Esophagus muscularis mucosa (tissue), 4 donors: ENCODE measurements at places on chromosomes 7 and 10. TPM values are rescaled to one million over a fixed set of nuclear protein-coding genes. Genes with fewer than 3 reads are reported as not detected.

DNA sequence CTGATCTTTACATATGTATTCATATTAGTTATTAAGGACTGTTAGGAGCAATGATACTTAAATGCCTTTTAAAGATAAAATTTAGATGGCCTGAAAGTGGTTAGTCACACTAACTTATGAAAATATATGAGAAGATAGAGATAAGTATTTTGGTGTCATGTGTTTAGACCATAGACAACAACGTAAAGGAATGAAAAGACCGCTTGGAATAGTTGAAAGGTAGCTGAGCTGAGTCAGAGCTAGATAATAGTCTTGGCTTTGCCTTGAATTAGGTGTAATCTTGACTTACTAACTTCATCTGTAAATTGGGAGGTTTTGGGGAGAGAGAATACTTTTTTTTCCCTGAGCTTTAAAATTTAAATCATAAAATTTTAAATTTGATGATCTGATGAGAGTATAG, 127.0 kb downstream of the LYZL1 start:
- H3K36me3 ChIP-seq: peaks cover 16% of the 10 kb centered on the region
- peaks cover 57% of the 10 kb centered on the region for H3K4me1 ChIP-seq
- H3K27ac ChIP-seq: no peak overlapping the region
- DNase-seq: no peak

DNA sequence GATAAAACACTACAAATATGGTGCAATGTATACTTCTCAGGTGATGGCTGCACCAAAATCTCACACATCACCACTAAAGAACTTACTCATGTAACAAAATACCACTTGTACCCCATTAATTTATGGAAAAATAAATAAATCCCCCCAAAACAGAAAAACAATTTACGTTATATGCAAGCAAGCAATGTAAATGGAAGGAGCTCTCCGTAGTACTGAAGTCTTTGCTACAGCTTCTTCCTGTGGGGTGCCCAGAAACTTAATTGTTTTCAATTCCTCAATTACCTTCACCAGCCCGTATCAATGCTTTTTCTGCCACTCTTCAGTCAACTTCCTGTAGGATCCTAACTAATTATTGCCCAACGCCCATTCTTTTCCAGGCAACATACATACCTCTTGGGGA, 138.1 kb downstream of the RELN start:
- no peaks in the 10 kb centered on the region for H3K4me1 ChIP-seq
- no peaks in the 10 kb centered on the region for H3K36me3 ChIP-seq
- no peak overlapping the region for H3K4me3 ChIP-seq
- no peaks in the 10 kb centered on the region for H3K27me3 ChIP-seq

GRCh38 chr7:99125505-99125865, 18.4 kb downstream of the SMURF1 start:
- H3K4me1 ChIP-seq: peaks cover 38% of the 10 kb centered on the region
- no peak for DNase-seq
- H3K4me3 ChIP-seq: no peak overlapping the region
- no peaks in the 10 kb centered on the region for H3K36me3 ChIP-seq

DNA sequence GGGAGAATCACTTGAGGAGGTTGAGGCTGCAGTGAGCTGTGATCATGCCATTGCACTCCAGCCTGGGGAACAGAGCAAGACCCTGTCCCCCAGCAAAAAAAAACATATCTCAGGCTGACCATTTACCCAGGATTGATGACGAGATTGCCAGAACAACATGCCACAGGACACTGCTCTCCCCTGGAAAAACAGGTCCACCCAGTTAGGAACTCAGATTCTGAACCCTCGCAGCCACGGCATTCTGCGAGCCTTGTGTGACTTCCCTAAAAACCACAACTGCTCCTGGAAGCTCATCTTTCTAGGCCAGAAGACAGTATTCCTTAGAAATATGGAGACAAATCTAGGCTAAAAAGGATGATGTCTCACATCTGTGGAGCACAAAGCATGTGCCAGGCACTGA, 42.1 kb upstream of the SH2B2 start:
- no peaks in the 10 kb centered on the region for H3K27me3 ChIP-seq
- no peak for DNase-seq
- H3K4me3 ChIP-seq: no peak overlapping the region
- no peak overlapping the region for H3K27ac ChIP-seq

WNT8B gene
- not detected for total RNA-seq

TEX36 gene
- not detected for total RNA-seq
